ENCODE measurements at places on chromosomes 13 and 19. TPM values are rescaled to one million over a fixed set of nuclear protein-coding genes. Genes with fewer than 3 reads are reported as not detected.

The CRYL1 gene
- total RNA-seq: 17.5 TPM

GRCh38 chr13:77511552-77511951 lies 24.0 kb upstream of the SCEL start:
- H3K36me3 ChIP-seq: no peaks in the 10 kb centered on the region
- peaks cover 21% of the 10 kb centered on the region for H3K4me1 ChIP-seq
- H3K27me3 ChIP-seq: peaks cover 5% of the 10 kb centered on the region
- no peak overlapping the region for H3K27ac ChIP-seq
- H3K4me3 ChIP-seq: no peak overlapping the region

- peaks cover 4% of the 10 kb centered on the region for H3K4me1 ChIP-seq
- no peaks in the 10 kb centered on the region for H3K36me3 ChIP-seq
- no peak overlapping the region for H3K4me3 ChIP-seq
These were observed 10.1 kb downstream of the C19orf38 start for GRCh38 chr19:10858204-10858828.

The ZNF816 gene
- total RNA-seq: 11.0 TPM

- peaks cover 2% of the 10 kb centered on the region for H3K27me3 ChIP-seq
- no peak within 1 kb of the TSS for H3K4me3 ChIP-seq
- H3K4me1 ChIP-seq: peaks cover 53% of the 10 kb centered on the region
- H3K36me3 ChIP-seq: no peaks in the 10 kb centered on the region
- no peak for DNase-seq
These were observed at the start of gene CLC for GRCh38 chr19:39737891-39738290. CLC (minus strand) TSS chr19:39738029; CDS start chr19:39737952, 77 bp downstream.

DNA sequence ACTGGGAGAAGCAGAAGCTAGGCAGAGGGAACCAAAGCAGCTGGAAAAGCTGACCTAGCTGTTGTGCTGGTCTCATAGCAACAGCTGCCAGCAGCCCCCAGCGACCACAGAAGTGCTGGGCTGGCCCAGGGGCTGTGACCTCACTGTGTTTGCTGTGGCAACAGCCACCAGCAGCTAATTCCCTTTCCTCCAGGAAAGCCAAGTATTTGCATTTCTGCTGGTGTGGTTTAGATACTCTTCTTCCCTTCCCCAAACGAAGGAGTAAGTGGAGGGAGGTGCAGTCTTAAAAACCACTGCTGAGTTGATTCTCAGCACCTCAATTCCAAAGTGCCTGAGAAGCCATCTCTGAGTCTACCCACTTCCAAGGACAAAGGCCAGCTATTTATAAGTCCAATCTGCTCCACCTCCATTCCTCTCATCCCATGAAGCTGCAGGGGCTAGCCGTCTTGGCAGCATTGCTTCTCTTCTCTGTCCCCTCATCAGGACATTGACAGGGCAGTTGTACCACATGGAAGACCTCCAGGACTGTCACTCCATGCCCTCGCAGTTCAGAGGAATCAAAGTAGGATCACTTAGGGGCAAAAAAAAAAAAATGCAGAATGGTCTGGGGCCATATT lies 11.5 kb upstream of the CCDC97 start:
- peaks cover 88% of the 10 kb centered on the region for H3K36me3 ChIP-seq
- no peaks in the 10 kb centered on the region for H3K27me3 ChIP-seq
- DNase-seq: peak; percentile 48

The MAP2K2 gene
- total RNA-seq: 129 TPM

DNA sequence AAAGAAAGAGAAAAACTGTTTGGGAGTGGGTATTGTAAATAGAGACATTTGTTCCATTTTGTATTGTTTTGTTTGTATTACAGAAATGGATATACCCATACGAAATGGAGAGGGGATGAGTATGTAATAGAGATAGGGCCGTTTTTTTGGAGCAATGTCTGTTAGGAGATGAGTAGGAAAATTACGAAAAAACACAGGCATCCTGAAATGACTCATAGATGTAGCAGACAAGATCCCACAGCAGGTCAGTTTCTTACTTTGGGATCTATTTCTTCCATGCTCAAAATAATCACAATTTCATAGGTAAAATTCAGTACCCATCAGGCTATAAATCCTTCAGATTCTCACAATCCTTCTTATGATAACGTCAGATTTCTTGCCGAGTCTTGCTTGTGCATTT lies 779.4 kb upstream of the SLITRK1 start:
- no peak for DNase-seq
- H3K27ac ChIP-seq: no peak overlapping the region
- H3K4me1 ChIP-seq: no peaks in the 10 kb centered on the region
- no peaks in the 10 kb centered on the region for H3K27me3 ChIP-seq
- H3K36me3 ChIP-seq: no peaks in the 10 kb centered on the region
- H3K4me3 ChIP-seq: no peak overlapping the region

GRCh38 chr13:43546251-43546650 lies 240.5 kb downstream of the ENOX1 start:
- no peaks in the 10 kb centered on the region for H3K27me3 ChIP-seq
- no peaks in the 10 kb centered on the region for H3K36me3 ChIP-seq
- H3K4me1 ChIP-seq: no peaks in the 10 kb centered on the region
- H3K27ac ChIP-seq: no peak overlapping the region

- DNase-seq: no peak
- H3K27me3 ChIP-seq: no peaks in the 10 kb centered on the region
- H3K4me3 ChIP-seq: no peak overlapping the region
- H3K27ac ChIP-seq: no peak overlapping the region
- peaks cover 18% of the 10 kb centered on the region for H3K4me1 ChIP-seq
- no peaks in the 10 kb centered on the region for H3K36me3 ChIP-seq
These were observed 7.7 kb upstream of the SLC25A15 start for GRCh38 chr13:40781717-40782116.
